Left lung (tissue), 14 donors: ENCODE measurements at places on chromosomes 5 and 9. TPM values are rescaled to one million over a fixed set of nuclear protein-coding genes. Genes with fewer than 3 reads are reported as not detected.

DNA sequence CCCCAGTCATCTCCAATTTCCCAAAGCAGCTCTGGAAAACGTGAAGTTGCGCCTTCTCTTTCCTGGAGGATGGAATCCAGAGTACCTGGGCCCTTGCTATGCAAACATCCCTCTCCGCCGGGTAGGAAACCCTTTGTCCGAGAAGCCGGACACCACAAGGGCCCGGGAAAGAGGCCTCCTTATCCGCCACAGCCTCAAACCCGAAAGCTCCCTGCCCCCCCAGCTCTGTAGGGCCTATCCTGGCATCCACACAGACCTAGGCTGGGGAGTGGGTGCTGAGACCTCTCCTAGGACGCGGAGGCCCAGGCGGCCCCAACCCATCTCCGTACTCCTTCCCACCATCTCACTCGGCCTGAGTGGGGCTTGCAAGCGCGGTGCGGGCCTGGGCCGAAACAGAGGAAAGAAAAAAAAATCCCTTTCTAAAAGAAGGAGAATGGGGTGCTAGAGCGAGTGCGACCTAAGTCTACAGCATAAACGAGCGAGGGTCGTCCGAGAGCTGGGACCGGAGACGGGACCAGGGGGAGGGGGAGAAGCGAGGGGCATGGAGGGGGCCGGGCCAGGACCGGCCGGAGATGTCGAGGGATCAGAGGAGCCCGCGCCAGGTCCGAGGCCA lies 624 bp downstream of the FBXW11 start:
- DNase-seq = peak; percentile 30

The CERCAM gene
- 45.6 TPM for polyA plus RNA-seq

The MEIKIN gene
- polyA plus RNA-seq = not detected

DNA sequence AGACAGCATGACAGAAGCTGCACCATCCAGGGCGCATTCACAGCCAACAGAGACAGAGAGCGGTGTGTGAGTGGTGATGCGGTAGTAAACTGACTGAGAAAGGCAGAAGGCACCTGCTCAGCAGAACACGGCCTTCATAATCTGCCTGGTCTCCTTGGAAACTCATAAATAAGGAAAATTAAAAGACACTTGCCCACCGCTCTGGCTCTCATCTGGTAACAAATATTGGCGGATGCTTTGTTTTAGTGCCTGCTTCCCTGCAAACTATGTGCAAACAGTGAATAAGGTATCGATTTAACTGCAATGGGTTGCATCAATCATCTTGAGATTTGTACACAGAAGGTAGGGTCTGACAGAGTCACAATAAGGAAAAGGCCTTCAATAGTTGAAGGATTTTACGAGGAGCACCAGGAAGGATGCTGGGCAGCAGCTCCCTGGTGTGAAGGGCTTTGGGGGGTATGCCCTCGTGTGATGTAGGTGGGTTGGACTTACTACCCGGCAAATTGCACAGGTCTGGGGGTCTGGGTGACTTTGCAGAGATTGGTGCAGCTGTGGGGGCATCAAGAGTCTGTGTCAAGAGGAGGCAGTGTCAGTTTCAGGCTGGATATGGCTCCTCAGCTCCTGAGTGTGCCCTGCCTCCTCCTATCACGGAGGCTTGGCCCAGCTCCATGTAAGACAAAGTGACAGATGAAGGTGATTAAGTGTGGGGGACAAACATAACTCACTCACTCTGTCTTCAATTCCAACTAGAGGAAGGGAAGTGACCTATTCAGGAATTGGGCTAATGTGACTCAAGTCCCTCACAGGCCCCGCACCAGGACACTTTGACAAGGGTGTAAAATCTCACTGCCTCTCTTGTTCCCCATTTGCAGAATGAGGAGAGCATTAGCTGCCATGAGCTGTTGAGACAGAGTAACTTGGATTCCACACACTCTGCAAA lies 166.7 kb downstream of the ICE1 start:
- no peak for DNase-seq

- no peak for DNase-seq
Observed at GRCh38 chr5:122779451-122779850, 4.6 kb downstream of the SNX2 start.
